ENCODE measurements at places on chromosomes 3 and 15.

DNA sequence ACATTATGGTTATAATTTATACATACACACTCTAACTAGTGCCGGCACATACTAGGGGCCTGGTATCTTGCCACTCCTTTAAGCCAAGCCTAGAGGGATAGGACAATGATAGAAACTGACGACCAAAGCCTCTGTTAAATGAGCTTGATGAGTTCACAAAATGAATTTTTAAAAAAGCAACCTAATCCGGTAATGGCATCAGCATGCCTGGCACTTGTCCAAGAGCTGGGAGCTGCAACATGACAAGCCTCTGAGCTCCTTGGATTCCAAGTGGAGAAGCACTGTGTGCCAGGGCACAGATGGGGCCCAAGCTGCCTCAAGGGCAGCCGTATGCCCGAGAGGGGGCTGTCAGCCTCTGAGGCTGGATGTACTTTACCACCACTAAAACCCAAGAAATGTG, 9.7 kb downstream of the ETV5 start:
- DNase-seq = no peak

- DNase-seq = no peak
Observed at GRCh38 chr3:172973799-172974198, 167.2 kb downstream of the SPATA16 start.

- DNase-seq = no peak
Observed at GRCh38 chr3:72487946-72488737, 360.1 kb downstream of the SHQ1 start.

GRCh38 chr15:93496888-93497287, 407.9 kb upstream of the RGMA start:
- no peak for DNase-seq

- DNase-seq = no peak
Observed at GRCh38 chr3:32708672-32709283, 23.8 kb downstream of the CNOT10 start.

DNA sequence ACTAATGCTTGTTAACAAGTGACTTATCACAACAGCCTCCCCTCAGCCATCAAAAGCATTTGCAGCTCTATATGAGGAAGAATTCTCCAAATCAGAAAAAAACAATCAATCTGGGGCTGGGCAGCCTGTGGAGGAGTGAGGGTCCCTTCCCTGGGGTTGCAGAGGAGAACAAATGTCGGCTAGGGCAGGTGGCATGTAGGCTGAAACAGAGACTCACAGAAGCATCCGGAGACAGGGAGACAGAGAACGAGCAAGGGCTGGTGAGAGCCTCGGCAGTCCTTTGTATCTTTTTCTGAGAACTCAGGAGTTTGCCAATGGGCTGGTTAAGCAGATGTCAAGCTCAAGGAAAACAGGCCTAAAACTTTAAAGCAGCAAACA, 15.8 kb downstream of the ITGA11 start:
- DNase-seq = no peak

DNA sequence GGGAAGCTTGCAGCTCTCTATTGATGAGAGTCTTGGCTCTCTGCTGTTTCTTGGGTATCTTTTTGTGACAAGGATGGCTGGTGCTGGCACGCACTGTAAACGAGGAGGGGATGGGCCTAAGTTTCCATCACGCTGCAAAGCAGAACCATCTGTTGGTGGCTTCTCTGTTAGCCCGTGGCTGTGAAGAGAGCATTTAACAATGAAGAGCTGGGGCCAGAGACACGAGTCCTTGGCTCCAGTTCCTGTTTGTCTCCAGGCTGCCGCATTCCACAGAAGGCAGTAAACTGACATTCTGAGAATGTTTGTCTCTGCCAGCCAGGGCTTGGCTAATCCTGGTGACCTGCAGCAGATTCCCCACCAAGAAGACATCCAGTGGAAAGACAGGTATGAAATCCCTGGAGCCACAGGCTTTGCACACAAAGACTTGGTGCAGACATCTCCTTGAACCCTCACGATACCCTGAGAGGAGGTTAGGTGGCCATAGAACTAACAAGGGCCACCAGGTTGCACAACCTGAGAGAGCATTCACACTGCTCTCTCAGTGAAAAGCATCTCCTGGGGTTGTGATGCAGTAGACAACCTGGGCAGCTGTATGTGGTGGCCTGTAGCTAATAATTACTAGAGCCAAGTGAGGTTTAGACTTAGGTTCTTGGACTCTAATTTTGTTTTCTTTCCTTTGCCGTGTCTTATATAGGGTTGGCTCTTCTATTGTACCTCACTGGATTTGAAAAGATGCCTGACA, 130.9 kb downstream of the ASB7 start:
- DNase-seq = peak; percentile 84

DNA sequence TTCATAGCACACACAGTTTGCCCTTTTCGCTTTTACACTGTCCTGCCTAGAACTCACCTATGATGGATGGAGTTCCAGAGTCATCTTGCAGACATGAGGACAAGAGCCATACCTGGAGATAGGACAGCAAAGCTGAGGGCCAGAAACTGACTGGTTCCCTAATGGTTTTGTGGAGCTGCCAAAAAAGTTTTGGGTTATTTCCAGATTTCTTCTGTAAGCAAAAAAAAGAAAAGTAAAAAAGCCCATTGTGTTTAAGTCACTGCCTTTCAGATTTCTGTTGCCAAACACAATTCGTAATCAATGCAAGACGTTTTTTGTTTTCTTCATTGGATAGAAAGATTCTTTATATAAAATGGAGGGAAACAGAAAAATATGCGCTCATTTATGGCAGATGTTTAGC, 42.4 kb upstream of the KY start:
- no peak for DNase-seq

DNA sequence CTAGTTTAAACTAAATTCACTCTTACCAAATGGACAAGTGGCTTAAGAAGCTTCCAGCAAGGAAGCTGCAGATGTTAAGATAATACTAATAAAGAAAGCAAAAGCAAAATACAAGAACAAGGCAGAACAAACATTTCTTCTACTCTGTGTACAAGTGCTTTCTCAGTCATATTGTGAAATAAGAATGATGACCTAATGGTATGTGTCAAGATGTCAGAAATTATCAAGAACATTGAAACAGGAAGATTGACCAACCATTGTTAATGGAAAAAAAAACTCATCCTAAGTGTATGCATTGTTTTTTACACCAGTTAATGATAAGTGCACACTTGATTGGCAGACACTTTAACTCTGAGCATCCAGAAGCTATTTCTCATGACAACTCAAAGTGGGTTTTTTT, 65.4 kb upstream of the P2RY1 start:
- no peak for DNase-seq

DNA sequence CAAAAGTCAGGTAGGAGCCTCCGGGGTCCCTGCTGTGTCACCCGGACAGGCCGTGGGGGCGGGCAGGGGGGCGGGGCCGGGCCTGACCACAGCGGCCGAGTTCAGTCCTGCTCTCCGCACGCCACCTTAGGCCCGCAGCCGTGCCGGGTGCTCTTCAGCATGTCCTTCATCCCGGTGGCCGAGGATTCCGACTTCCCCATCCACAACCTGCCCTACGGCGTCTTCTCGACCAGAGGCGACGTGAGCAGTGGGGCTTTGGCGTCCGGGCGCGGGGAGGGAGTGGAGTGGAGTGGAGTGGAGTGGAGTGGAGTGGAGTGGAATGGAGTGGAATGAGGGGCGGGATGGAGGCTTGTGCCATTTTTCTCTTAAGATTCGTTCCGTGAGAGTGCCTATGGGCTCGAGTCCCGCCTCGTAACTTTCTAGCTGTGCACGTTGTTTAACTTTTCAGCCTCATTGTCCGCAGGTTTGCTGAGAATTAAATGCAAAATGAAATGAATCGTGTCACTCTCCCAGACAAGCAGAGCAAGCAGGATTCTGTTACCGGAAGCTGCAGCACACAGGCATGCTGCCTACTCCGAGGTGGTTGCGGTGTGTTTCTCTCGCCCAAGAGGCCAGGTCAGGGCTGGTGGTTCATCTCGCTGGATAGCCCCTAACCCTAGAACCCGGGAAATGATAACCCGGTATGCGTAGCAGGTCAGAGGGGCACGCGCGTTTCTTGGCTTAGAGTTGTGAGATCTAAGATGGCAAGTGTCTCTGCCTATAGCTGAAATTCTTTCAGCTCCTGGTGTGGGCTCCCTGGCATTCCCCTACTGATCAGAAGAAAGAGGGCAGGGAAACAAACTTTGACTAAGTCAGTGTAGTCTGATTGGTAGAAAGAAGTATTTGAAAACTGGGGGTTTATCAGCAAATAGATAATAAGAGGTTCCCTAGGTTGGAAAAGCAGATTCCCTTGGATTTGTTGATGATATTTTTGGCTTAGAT, at the start of gene FAH:
FAH (plus strand) TSS at position 104 of the 981 bp plus-strand sequence; CDS start at position 160, 56 bp downstream.
- peak; percentile 6 for DNase-seq

GRCh38 chr15:20348291-20348899, 193.2 kb downstream of the GOLGA6L6 start:
- no peak for DNase-seq

- DNase-seq = no peak
Observed at GRCh38 chr3:184659797-184660301, 52.0 kb downstream of the MAGEF1 start.

- DNase-seq = no peak
Observed at GRCh38 chr3:49004352-49005302, 2.6 kb upstream of the WDR6 start.
